ENCODE measurements at places on chromosomes 5 and 9. TPM values are rescaled to one million over a fixed set of nuclear protein-coding genes. Genes with fewer than 3 reads are reported as not detected.

The GOLM1 gene
- total RNA-seq, result 21.2 TPM

The TNFAIP8 gene
- total RNA-seq, result 8.5 TPM

The SLC6A3 gene
- not detected for total RNA-seq

The NSG2 gene
- total RNA-seq, result not detected

The GARIN3 gene
- total RNA-seq, result not detected

DNA sequence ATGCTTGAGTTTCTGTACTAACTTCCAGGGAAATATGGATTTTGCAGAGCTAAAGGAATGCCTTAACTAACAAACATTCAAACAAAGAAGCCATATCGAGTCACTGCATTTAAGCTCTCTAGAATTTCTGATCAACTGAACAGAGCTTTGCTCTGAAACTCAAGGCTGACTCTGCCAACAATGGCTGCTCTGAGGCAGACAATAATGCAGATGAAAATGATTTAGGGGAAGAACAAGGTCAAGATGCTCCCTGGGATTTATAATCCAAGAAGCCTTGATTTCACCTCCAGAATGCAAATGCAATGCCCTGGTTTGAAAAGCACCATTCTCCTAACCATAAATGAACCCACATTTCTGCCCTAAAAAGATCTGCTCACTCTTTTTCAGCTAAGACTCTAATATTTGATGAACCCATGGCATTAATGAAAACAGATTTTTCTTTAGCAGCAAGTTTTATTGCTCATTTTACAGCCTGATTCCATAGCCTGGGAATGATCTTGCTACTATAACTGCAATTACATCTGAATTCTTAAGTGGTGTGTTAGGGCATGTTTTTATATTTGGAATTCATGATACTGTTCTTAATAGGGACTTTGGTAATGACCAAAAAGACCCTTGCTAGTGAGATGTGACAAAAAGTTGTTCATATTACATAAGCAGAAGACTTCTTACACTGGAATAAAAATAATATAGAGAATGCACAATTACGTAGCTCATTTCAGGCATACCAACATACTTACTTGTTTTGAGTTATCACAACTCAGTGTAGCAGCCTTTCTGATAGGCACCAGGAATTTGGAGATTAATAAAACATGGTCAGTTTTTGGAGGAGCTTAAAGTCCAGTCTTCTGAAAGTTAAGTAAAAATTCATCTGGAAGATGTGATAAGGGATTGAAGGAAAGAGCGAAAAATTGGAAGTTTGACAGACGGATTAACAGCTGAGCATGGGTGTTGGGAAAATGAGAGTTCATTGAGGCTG, 169.4 kb downstream of the TRPM3 start:
- no peak for DNase-seq

GRCh38 chr9:131082774-131083512, 13.4 kb upstream of the AIF1L start:
- no peak for DNase-seq

DNA sequence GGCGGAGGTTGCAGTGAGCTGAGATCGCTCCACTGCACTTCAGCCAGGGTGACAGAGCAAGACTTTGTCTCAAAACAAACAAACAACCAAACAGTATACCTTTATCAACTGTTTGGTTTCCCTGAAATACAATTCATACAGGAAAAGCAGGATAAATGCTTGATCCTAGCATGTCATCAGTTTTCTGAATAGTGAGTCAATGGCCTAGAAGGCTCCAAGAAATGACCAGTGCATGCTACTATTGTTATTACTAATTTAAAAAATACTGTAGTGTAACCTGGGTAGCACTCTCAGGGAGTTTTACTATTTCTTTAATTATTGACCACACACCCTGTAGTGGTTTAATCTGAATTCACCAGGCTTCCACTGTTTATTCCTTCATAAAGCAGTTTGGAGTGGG, 101.0 kb upstream of the PTPN3 start:
- no peak for DNase-seq

GRCh38 chr9:26566141-26566540, 326.5 kb downstream of the CAAP1 start:
- no peak for DNase-seq

DNA sequence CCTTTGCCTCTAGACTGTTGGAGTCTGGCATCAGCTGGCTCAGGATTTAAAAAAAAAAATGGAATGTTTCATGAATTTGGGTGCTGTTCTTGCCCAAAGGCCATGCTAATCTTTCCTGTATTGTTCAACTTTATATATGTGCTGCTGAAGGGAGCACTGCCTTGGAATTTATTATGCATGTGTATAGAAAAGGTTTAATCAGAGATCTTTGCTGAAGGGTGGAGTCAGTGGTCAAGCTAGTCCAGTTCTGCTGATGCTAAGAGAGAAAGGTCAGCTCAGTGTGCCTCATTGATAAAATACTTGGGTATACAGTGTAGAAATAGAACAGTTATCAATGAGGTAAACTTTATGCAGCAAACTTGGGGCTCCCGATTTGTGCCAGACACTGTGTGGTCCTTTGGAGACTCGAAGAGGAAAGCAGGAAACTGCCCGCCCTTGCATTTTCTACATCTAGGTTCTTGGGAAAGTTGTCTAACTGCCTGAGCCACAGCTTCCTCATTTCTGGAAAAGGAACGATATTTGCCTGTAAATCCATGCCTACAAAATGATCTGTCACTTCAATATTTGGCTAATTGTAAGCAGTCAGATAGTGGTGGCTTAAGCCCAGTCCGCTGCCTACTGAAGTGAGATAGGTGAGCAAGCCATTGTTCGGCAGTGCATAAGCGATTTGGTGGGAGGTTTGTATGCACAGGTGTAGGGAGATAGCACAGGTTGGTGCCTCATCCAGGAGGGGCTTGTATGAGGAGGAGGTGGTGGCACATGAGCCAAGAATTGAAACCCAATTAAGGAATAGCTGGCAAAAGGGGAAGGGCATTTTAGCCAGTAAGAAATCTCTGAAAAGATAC, 29.2 kb upstream of the GTF2H2C start:
- DNase-seq, result no peak

DNA sequence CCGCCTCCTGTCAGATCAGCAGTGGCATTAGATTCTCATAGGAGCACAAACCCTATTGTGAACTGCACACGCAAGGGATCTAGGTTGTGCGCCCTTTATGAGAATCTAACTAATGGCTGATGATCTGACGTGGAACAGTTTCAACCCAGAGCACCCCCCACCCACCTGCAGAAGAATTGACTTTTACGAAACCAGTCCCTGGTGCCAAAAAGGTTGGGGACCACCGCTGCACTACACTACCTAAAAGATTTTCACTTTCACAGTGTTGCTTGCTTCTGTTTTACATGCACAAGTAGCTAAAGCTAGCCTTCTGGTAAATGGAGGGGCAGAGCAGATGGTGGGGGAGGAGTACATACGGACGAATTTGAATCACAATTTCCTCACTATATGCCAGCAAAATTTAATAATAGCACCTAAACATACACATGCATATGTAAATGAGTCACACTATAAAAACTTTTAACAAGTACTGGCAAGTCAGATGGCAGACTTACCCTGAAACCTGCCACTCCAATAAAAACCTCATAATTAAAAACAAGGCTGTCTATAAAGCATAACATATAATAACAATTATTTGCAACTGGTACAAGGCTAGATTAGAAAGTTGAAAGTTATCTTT, 24.0 kb upstream of the CDKN2B start:
- DNase-seq, result no peak

GRCh38 chr5:55913466-55914413, 62.6 kb downstream of the IL31RA start:
- DNase-seq, result no peak

DNA sequence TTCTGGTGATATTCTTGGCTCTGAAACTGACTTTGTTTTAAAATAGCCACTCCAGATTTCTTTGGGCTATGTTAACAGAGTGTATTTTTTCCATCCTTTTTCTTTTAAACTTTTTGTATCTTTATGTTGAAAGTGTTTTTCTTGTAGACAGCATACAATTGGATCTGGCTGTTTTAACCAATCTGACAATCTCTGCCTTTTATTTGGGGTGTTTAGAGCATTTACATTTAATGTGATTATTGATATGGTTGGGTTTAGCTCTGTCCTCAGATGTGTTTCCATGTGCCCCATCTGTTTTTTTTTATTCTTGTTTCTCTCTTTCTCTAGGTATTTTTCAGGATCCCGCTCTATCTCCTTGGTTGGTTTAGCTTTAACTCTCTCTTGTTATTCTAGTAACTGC, 10.7 kb downstream of the SLC6A18 start:
- DNase-seq, result no peak

DNA sequence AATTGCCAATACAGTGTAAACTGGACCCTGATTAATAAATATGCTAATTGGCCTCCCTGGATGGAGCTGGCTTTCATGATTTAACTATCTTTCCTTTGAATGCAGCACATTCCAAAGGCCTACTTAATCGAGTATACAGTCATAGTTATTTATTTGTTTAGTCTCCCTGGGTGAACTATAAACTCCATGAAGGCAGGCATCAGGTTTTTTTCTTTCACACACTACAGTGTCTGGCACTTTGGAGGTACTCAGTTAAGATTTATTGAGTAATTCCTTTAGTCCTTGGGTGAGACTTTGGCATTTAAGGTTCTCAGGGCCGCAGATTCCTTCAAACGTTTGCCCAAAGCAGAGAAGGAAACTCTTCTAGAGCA, 20.5 kb downstream of the RUSC2 start:
- DNase-seq, result no peak

- DNase-seq, result peak; percentile 90
Observed at GRCh38 chr9:108444400-108445358, 411.1 kb downstream of the ACTL7B start.

DNA sequence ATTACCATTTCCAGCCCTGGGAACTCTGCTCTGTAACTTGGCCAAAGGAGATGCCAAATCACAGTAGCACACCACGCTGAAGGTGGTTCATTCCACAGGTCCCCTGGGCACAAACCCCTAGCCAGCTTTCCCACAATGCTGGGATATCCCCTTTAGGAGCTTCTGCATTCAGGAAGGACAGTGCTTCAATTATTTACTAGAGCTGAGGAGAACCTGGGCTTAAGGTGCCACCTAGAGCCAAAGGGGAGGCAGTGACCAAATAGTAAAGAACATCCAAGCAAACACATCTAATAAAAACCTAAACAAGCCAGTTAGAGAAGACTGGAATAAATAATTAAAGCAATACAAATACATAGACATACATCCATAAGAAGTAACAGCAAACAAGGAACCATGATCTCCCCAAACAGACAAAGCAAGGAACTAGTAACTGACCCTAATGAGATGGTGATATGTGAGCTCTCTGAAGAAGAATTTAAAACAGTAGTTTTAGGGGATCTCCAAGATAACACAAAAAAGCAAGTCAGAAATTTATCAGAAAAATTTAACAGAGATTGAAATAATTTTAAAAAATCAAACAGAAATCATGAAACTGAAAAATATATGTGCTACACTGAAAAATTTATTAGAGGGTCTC, 14.6 kb downstream of the KIF4B start:
- peak; percentile 34 for DNase-seq

- no peak for DNase-seq
Observed at GRCh38 chr9:117325831-117326230, 89.0 kb downstream of the ASTN2 start.

GRCh38 chr9:8724284-8725018, 924.9 kb upstream of the DMAC1 start:
- DNase-seq, result no peak

- no peak for DNase-seq
Observed at GRCh38 chr9:108213511-108213910, 642.3 kb downstream of the ACTL7B start.

GRCh38 chr9:108278341-108278740, 577.4 kb downstream of the ACTL7B start:
- DNase-seq, result no peak
